ENCODE measurements at places on chromosomes 16 and 17.

DNA sequence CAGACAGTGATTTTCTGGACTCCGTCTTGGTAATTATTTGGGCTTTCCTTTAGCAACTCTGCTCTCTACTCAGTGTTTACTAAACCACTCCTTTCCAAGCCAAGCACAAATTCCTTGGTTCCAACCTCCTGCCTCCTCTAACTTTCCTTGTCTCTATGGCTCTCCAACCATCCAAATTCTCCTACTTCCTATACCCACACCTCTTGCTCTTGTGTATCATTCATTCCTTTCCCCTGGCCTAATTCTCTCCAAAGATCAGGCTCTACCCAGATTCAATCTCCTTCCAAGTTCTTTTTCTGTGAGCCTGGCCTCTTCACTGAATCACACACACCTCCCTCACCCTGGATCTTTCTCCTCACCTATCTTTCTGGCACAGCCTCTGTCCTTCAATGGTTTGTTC is 1.1 kb downstream of the NEURL4 start:
- DNase-seq, result no peak

DNA sequence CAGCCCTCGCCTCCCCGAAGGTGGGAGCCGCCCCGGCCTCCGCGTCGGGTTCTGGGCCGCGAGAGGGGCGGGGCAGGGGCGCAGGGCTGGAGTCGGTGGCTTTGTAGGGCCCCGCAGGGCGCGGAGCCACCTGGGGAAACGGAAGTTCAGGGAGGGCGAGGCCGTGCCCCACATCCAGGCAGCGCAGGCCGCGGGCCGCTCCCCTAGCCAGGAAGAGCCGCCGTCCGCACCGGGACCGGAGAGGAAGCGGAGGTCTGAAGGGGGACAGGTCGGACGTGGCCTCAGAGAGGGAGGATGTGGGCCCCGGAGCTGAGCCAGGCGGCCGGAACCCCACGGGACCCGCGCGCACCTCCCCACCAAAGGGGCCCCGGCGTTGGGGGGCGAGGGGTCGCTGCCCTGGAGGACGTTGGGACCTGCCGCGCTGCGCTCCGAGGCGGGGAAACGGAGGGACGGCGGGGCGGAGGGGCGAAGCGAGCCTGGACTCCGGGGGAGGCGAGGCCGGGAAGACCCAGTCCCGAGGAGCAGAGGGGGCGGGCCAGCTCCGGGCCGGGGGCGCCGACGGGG is 482 bp upstream of the SLC16A3 start:
- no peak for DNase-seq

- DNase-seq, result no peak
Measured at GRCh38 chr16:74078511-74079231, 217.9 kb upstream of the PSMD7 start.

- no peak for DNase-seq
Measured at GRCh38 chr16:67999985-68000384, 701 bp upstream of the DPEP2 start.

- no peak for DNase-seq
Measured at GRCh38 chr16:86681757-86682106, 103.4 kb downstream of the FOXL1 start.

- DNase-seq, result no peak
Measured at GRCh38 chr17:17681744-17682292, 560 bp downstream of the RAI1 start.

DNA sequence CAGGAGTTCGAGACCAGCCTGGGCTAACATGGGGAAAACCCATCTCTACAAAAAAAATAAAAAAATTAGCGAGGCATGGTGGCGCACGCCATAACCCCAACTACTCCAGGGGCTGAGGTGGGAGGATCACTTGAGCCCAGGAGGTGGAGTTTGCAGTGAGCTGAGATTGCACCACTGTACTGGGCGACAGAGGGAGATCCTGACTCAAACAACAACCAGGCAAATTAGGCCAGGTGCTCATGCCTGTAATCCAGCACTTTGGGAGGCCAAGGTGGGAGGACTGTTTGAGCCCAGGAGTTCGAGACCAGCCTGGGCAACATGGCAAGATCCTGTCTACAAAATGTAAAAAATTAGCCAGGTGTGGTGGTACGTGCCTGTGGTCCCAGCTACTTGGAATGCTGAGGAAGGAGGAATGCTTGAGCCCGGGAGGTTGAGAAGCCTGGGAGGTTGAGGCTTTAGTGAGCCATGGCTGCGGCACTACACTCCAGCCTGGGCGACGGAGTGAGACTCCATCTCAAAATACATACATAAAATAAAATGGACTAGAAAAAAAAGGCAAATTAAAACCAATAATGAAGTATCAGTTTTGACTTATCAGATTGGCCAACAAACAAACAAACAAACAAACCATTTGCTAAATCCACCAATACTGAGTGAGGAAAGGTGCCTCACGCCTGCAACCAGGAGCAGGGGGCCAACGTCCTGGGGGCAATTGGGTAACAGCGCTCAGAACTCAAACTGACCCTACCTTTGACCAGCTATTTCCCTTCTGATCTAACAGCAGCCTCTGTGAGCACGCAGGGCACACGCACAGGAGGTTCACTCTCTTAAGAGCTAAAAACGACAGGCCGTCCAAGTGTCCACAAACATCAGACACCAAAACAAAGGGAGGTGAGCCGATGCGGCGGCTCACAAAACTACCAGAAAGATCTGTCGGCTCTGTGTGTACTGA is 19.4 kb upstream of the FASN start:
- DNase-seq, result no peak
